Right renal pelvis (tissue), 4 donors: ENCODE measurements at places on chromosomes 5 and 9. TPM values are rescaled to one million over a fixed set of nuclear protein-coding genes. Genes with fewer than 3 reads are reported as not detected.

- no peak for DNase-seq
Observed at GRCh38 chr5:3343911-3344310, 251.7 kb upstream of the IRX1 start.

DNA sequence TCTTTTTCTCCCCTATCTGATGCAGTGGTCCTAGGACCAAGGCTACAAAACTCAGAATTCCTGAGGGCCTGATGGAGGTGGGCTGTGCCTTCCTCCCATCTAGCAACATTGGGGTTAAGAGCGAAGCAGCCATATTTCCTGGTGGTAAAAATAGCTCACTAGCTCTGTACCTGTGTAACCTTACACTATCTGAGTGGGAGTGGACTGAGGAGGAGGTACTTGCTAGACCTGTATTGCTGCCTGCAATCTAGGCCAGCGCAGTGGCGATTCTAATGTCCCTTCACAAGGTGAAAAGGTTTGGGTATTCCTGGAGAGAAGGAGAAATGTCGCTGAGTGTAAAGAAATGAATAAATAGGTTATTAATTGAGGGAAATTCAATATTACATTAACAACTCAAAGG lies 80.2 kb upstream of the LIFR start:
- no peak for DNase-seq

DNA sequence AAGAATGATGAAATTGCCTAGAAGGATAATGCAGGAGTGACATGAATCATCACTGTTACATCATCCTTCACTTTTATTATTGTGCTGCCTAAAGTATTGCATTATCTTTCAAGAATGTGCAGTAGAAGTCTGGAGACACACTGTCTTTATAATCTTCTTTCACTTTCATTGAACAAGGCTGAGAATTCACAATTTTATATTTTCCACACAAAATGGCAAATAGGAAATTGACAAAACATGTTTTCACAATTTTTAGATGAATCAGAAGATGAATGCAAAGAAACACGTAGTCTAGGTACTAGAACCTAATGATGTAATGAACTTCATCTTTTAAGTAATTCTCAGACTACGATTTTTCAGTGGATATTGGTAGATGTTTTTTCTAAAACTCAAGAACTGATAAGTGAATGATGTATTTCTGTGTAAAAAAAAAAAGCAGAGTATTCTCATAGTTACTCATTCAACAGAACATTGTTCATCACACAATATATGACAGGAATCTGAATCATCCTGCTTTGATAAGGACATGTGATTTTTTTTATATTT lies 131.5 kb upstream of the GRHPR start:
- DNase-seq = no peak

The PCDHB13 gene
- 6.6 TPM for polyA plus RNA-seq

DNA sequence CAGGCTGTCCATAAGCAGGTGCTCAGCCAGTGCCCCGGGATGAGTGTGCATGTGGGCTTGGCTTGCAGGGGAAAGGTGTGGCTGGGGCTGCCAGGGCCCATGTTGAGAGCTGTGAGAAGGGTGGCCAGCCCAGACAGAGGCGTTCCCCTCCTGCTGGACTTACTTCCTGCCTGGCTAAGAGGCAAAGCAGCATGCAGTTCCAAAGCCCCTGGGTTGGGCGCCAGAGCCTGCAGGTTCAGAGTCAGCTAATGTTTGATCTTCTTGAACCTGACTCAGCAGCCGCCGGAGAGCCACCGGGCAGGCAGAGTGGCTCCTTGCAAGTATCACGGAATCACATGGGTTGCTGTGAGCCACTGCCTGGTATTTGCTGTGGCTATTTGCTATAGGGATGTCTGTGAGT lies 168.4 kb upstream of the MAP1B start:
- no peak for DNase-seq

- no peak for DNase-seq
Observed at GRCh38 chr5:169745441-169746146, 108.5 kb downstream of the DOCK2 start.

GRCh38 chr9:90998573-90998972 lies 197.0 kb downstream of the SYK start:
- DNase-seq = no peak

- no peak for DNase-seq
Observed at GRCh38 chr9:12705738-12706391, 12.7 kb downstream of the TYRP1 start.

GRCh38 chr9:95073918-95074317 lies 243.6 kb downstream of the FANCC start:
- DNase-seq = no peak

The SH3PXD2B gene
- polyA plus RNA-seq = 31.0 TPM
